ENCODE measurements at places on chromosomes 2 and 18.
A peak's percentile ranks its signal among the peaks of the same experiment; 100 is the strongest.

DNA sequence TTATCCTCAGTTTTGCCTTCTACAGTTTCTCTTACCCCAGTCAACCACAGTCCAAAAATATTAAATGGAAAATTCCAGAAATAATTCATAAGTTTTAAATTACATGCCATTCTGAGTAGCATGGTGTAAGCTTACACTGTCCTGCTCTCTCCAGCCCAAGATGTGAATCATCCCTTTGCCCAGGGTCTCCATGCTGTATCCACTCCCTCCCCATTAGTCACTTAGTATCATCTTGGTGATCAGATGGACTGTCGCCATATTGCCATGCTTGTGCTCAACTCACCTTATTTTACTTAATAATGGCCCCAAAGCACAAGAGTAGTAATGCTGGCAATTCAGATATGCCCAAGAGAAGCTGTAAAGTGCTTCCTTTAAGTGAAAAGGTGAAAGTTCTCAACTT lies 18.5 kb upstream of the CCNT2 start:
- DNase-seq = no peak

- DNase-seq = no peak
These were observed 66.3 kb downstream of the EIF5B start for GRCh38 chr2:99403524-99403923.

GRCh38 chr18:9417073-9417851 lies 58.1 kb upstream of the RALBP1 start:
- DNase-seq = no peak

DNA sequence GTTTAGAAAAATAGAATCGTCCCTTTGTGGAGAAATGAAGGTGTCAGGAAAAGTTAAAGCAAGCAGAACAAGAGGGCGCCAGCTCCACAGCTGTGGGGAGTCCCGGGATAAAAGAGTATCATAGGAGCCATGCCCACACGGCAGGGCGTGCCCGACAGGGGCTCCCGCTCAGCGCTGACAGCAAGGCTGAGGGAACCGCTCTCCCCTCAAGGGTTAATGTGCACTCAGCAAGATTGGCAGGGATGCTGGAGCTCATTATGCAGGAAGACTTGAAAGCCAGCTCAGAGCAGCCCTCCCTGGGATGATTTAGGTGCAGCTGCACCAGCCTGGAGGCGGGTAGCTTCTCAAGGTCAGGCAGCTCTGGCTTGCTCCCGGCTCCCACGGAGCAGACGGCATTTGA lies 500.2 kb downstream of the EIPR1 start:
- DNase-seq = no peak

- no peak for DNase-seq
These were observed 91.4 kb downstream of the ACAA2 start for GRCh38 chr18:49721981-49722380.

- DNase-seq = no peak
These were observed 36.1 kb upstream of the TXNDC2 start for GRCh38 chr18:9849407-9850283.

- DNase-seq = peak; percentile 9
These were observed 35.7 kb upstream of the ST3GAL5 start for GRCh38 chr2:85924522-85924921.

DNA sequence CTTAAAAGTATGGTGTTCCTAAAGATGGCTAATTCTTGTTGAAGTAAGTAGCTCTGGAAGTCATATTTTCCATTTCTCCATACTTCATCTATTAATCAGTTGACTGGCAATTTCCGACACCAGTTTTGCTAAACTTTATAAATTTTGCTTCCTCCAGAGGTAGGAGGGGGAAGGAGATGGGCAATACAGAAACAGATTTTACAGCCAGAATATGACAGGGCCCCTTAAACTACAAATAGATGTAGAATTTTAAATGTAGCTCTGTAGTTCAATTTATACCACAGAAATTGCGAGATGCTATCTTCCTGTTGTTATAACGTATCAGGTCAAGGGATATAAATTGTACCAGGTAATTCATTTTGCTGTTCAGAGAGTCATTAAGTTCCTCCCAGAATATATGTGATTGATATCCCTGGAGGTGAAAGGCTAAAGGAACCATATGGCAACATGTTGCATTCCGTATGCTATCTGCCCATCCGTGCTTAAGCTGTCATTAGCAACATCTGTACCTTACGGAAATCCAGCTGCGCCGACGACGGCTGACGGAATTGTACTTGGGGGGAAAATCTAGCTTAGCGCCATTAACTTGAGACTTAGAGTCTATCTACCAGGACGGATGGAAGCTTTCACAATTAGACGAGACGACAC lies 8.4 kb upstream of the NR4A2 start:
- peak; percentile 94 for DNase-seq

DNA sequence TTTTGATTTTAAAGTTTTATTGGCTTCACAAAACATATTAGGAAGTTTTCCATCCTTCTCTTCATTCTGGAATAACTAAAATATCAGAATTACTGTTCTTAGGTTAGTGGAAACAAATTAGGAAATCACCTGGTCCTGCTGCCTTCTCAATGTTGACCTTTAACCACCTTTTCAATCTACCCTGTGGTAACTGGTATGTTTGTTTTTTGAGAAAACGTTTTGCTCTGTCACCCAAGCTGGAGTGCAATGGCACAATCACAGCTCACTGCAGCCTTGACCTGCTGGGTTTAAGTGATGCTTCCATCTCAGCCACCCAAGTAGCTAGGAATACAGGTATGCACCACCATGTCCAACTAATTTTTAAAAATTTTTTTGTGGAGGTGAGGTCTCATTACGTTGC lies 28.4 kb downstream of the ACYP2 start:
- DNase-seq = no peak

GRCh38 chr2:191478799-191479679 lies 198.9 kb upstream of the NABP1 start:
- peak; percentile 94 for DNase-seq

- DNase-seq = peak; percentile 60
These were observed 688.9 kb upstream of the ID2 start for GRCh38 chr2:7992612-7993602.

DNA sequence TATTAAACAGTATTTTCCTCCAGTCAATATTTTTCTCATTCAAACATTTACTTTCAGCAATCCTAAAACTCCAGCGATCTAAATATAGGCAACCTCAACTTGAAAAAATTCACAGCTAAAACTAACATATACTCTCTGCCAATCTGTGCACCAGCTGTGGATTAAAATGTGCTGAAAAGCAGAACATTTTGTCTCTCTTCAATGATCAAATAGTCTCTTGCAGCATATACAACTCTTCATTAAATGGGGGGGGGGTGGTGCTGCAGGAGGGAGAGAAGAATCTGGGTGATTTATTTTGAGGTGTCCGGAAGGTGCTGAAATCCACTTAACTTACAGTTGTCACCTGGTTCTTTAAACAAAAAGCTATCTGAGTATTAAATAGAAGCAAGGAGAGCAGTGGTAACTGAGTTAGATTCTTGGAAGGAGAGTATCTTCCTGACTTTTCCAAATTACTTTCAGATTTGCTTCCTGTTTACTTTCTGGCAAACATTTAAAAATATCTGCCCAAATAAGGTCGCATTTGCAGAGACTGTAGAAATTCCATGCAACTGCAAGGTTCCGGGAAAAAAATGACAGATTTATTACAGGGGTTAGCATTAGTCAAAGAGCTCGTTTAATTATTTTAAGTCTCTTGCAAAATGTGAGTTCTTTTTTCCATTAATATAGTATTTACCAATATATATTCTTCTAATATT lies 904.7 kb upstream of the ACVR2A start:
- DNase-seq = no peak

- no peak for DNase-seq
These were observed 406.1 kb upstream of the NRP2 start for GRCh38 chr2:205276116-205276777.

DNA sequence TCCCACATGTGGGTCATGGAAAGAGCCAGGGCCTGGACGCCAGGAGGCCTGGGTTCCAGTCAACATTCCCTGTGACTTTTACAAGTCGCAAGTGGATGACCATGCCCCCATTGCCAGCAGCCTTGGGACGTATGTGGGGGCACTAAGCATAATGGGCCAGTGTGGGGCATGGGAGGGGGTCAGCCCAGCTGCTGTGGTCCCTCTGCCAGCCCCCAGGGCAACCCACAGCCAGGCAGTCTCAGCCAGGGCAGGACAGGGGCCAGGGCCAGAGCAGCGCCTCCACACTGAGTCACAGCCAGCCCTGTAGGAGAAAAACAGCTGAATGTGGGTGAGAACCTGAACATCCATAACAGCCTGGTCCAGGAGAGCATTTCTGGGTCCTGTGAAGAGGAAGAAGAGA lies 173.2 kb downstream of the GFPT1 start:
- DNase-seq = no peak

GRCh38 chr2:226943862-226944620 lies 108.2 kb downstream of the RHBDD1 start:
- no peak for DNase-seq

GRCh38 chr2:16185801-16186272 lies 245.5 kb downstream of the MYCN start:
- DNase-seq = no peak

- no peak for DNase-seq
These were observed 803.3 kb upstream of the CELF4 start for GRCh38 chr18:38368886-38369285.

- DNase-seq = no peak
These were observed 93.0 kb upstream of the ODC1 start for GRCh38 chr2:10541081-10541480.

DNA sequence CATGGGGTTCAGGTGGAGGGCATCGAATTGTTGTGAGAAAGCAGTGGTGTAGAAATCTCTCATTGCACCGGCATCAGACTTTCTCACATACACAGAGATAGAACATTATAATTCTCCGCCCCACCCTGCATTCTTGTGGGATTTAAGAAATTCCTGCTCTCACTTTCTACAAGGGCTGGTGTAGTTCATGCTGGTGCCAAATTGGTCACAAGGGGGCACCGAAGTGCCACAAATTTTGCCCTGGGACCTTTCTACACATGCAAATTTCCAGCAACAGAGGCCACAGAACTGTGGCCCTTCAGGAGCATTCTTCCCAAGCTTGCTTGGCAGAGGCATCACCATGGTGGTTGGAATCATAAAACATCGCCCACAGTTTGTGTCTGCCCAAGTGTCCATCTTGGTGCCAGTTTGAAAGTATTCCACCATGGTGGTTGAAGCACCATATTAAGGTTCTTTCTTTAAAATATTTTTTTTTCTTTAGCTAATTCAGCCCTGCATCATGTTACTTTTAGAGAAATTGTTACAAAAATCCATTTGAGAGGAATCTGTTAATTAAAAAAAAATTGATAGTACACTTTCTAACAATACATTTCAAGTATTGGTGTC lies 521.2 kb upstream of the FANCL start:
- peak; percentile 80 for DNase-seq

DNA sequence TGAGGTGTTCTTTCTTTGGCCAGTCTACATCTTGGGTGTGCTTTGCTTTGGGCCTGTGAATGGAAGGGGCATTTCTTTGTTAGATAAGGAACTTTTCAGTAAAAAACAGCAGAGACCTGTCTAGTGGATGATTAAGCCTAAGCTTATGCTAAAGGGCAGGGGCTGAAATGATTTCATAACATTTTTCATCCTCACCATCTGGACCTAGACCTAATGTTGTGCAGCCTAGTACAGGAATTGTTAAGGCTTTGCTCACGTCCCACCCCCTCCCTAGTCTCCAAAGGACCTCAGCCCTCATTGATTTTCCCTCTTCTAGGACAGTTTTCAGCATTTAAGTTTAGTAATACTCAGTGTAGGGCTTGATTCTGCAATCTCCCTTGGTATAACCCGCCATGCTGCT lies 111.8 kb downstream of the PRKCE start:
- no peak for DNase-seq
